Caudate nucleus (tissue), 63 donors: ENCODE measurements at places on chromosomes 1 and 21.

DNA sequence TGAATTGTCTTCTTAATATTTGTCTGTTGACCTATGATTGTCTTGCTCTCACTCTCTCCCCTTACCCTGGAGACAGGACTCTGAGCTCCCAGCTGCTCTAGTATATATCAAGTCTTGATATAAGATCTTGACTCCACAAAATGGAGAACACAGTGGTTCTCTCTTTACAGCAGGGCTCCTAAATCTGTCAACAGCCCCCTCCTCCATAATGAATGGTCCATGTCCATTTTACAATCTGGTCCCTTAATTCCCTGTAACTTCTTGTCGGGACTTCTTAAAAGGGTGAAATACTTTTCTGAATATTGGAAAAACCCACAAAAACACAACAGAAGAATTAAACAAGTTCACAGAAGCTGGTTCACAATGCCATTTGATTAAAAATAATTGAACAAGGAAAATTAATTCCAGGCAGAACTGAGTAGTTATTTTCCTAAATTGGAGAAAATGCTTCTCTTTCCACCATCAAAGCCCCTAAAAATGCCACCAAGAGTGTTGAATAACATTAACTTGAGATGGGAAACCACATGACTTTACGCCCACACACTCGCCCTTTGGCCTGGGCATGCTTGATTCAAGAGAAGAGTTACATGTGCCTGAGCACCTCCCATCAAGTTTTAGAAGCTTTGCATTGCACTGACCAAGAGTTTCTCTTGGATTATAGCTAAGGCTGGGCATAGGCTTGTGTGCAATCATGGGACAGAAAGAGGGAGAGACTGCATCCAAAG is 109.8 kb downstream of the TOMM20 start:
- no peak for DNase-seq

- peak; percentile 34 for DNase-seq
Observed at GRCh38 chr1:74504933-74505512, 7.4 kb downstream of the LRRC53 start.

DNA sequence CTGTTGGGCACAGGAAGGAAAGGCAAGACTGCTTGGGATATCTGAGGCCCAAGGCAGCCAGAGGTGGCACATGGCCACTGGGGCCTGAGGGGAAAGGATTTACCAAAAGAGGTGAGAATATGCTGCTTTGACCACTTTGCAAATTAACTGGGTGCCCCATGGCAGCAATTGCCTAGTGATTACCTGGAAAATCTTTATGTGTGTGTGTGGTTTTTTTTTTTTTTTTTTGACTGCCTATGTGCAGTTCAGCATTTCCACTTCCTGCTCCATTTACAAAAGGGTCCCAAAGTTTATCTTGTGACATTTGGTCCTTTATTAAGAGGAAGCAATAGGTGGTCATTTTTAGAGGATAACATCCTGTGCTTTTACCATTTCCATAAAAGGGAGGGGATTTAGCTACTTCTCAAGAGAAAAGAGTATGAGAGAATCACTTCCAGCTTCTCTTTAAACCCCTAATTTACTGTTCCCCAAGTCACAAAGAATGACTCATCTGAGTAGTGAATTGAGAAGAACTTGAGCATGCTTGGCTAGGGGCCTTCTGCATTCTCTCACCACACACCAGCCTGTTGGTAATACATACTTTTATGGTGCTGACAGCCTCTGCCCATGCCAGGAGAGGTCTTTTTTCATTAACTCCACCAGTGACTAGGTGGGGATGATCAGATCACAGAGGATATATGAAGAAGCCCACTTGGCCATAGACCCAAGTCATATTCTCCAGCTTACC is 52.1 kb downstream of the SYDE2 start:
- no peak for DNase-seq

DNA sequence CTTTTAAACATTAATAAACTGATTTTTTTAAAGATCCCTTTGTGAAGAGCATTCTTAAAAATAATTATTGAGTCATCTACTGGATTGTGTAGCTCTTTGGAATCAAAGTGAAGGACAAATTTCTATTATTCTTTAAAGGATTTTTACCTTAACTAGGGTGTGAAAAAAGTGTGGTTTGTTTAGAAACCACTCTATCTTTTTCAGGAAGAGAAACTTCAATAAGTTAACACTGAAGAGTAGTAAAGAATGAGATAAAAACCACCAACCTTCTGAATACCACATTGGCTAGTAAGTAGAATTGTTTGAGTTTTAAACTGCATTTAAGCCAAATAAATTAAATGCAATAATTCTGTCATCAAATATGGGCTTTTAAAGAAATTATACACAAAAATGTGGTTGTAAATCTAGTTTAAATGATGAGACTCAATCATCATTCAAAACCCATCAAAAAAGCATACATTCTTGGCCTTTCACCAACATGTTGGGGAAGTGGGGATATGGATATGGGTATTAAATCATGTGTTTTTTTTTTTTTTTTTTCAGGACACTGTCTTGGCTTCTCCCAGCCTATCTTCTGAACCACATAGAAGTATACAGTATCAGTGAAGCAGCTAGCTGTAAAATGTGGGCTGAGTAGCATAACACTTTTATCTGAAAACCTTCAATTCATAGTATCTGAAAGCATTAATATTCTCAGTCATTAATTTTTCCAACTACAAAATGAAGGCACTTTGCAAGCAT is 4.8 kb downstream of the S1PR1 start:
- DNase-seq, result no peak

- DNase-seq, result no peak
Observed at GRCh38 chr21:36704281-36704957, 5.5 kb downstream of the SIM2 start.

GRCh38 chr1:24341260-24341659 is 22.1 kb downstream of the GRHL3 start:
- DNase-seq, result no peak
